ENCODE measurements at places on chromosomes 7 and 10.
A peak's percentile ranks its signal among the peaks of the same experiment; 100 is the strongest.

DNA sequence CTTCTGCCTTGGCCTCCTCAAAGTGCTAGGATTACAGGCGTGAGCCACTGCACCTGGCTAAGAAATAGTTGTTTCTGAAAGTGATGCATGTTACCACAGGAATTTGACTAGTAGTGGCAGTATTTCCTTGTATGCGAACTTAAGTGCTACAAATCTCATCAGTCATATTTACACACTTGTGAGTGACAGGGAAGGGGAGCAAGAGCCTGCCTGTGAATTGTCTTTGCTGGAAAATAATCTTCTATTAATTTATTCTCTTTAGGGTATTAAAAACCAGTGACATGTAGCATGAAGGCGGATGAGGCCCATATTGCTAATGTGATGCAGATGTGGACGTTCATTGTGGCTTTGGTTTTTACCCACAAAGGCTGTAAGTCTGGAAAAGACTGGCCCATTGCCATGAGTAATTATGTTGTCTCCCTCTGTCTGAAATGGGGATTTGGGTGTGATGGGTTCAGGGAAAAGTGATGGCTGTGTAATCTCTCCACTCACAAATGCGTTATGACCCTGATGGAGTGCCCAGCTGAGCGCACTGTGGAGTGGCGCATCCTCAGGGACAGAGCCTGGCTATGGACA is 97.6 kb downstream of the CCNY start:
- peak; percentile 73 for DNase-seq

DNA sequence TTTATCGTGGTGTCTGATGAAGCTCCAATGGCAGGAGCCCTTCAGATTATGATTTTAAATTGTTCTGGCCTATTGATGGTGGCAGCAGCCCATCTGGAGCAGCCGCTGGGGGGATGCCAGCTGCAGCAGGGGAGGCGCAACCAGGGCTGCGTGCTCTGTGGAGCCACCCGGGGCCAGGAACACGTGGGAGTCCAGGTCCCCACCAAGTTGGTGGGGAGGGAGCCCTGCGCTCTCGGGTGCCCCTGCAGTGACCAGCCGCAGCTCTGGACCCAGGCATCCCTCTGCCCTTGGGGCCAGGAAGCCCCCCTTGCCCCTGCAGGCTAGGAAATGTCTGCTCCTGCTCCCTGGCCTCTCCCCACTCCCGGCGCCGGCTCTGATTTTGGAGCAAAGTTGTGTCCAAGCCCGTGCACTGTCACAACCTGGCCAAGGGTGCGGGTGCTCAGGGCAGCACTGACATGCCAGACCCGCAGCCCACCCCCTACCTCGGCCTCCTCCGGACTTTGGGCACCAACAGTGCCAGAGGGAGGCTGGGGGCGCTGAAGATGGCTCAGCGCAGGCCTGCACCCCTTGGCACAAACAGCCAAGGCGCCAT is 147.2 kb upstream of the ADO start:
- DNase-seq: no peak

- no peak for DNase-seq
Measured at GRCh38 chr7:39367943-39368342, 198.3 kb upstream of the YAE1 start.

DNA sequence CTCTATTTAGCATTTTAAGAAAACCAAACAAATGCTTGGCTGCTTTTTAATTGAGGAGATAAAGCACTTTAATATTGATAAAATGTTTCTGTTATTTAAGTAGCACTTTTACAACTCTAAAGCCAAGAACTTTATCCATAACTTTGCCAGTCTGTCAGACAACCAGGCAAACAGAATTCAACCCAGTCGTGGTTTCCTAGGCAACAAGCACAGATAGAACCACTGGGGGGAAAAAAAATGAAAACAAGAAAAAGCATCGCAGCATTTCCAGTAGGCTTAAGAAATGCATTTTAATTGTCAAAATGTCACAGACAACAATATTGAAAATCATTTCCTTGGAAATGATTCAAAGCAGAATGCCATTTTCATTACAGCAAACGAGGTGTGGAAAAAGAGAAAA is 323.4 kb downstream of the PARD3 start:
- DNase-seq: no peak

DNA sequence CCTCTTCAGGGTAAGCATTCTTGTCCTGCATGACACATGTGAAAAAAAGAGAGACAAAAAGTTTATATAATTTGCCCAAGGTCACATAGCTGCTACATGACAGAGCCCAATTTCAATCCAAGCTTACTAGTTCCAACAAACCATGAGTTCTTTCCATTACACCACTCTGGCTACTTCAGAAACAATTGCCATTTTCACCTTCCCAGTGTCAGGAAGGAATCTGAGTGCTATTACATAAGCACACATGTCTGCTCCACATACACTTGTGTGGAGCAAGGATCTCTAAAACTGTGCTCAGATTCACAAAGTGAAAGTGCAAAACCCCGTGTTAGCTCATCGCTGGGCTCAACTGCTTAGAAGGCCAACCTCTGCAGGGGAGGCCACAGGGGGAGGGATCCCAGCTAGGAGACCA is 356.2 kb upstream of the NFE2L3 start:
- no peak for DNase-seq

DNA sequence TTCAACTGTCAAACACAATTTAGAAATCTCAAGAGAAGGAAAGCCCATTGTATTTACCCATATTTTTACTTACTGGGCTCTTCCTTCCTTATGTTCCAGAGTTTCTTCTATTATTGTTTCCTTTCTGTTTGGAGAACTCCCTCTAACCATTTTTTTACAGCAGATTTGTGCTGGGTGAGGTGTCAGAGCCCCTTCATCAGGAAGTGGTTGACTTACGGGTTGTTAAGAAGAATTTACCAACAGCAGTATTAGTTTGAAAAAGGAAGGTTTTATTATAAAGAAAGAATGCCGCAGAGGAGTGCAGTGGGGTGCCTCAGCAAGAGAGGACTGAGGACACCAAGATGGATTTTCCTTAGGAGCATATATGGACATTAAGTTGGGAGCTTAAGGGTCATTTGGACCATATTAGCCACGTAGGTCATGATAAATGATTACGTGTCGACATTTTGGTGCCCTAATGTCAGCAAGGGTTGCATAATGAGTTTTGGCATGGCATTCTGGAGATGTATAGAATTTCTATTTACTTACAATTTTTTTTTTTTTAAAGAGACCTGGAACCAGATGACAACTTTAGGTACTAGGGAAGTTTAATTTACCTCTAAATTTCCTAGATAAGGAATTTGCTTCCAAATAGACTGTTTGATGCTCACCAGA is 6.3 kb upstream of the TBATA start:
- DNase-seq: no peak

GRCh38 chr7:25669281-25669781 is 441.0 kb upstream of the NPVF start:
- no peak for DNase-seq

DNA sequence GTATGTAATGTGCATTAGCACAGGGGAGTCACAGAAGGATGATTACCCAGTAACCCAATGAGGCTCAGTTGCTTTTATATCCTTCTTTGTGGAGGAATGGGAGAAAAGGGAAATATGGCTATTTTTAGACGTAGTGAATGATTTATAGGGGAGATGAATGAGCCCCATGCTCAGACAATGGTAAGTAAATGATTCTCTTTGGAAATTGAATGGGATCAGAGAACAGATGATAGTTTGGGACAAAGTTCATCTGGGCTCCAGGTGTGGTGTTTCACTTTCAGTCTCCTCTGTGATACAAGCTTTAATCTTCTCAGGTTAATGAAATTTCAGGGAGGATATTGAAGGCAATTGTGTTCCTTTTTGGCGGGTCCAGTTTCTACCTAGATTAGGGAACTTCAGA is 63.0 kb upstream of the MPP7 start:
- no peak for DNase-seq

DNA sequence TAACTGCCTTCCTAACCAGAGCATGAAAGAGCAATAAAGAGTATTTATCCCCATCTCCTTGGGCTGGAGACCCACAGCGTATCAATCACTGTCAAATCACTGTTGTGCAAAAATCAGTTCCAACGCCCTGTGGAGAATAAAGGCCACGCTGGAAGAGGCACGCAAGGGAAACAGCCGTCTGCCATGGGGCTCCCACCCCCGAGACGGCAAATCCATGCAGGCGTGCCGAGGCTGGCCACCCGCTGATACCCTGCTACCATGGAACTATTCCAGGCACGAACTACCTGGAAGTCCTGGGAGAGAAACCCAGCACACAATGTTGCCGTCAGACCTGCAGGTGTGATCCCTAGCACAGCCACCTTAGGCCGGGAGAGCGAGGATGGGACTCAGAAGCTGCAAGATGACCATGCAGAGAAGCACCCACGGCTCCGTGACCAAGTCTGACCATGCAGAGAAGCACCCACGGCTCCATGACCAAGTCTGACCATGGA is 185.3 kb downstream of the DIP2C start:
- DNase-seq: no peak

DNA sequence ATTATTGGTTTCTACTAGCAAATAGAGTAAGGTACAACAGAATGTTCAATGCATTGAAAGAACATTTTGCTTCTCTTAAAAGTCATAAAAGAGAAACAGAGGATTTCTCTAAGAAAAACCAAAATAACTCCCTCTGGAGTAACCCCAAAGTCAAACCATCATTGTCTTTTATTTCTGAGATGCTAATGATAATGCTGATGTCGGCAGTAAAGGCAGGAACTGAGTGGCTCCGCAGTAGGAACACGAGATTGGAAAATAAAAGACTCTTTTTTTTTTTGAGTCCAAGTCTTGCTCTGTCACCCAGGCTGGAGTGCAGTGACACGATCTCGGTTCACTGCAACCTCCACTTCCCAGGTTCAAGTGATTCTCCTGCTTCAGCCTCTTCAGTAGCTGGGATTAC is 2.7 kb upstream of the USP54 start:
- DNase-seq: no peak

DNA sequence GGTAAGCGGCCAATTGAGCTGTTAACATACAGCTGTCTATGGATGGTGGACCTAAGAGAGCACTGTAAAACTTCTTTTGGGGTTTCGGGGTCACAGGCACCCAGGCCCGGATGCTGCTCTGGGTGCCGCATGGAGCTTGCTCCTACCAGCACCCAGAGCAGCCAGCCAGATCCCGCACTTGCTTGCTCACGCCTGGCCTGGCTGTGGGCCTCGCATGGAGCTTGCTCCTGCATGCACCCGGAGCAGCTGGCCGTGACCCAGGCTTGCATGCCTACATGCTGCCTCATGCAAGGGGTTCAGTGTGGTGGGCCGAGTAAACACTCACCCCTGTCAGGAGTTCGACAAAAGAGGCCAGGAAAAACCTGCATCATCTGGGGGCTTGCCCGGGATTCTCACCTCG is 896.9 kb downstream of the SORCS1 start:
- no peak for DNase-seq

DNA sequence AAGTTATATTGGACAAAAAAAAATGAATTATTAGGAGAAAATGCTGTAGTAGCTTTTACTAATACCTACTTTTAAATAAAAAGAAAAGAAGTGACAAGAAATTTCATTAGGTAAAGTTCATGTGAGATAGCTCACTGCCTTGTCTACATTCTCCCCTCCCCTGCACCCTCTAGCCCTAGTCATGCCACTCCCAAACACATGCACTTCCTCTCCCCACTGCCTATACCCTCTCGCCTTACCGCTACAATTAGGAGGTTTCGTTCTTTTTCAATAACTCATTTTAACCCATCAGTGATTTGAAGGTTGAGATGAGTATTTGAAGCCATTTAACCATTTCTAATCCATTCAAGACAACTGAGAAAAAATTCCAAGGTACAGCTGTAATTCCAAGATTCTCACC is 75.3 kb downstream of the HIBADH start:
- no peak for DNase-seq

DNA sequence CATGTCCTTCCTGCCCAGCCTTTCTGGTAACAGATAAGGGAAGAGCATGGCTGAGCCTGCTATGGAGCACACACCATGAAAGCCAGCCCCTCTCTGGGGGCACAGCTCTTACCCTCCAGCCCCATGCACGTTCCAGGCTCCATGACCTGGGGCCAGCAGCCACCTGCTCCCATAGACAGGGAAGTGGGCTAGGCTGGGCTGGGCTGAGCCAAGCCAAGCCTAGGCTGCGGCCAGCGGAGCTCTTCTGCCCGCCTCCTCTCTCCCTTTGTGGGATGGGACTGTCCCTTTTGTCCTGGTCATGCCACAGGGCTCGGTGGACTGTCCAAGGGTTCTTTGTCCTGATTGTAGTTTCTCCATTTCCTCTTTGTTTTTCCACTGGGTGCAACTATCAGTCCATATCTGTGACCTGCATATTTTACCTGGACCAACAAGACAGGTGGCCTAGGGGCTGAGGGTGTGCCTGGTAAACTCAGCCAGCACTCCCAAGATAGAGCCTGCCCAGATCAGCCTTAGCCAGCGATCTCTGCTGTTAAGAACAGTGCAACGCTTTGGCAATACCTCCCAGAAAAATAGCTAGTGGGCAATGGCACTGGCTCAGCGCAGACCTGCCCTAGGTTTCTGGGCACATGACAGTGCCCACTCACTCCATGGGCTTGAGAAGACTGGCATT is 97.2 kb upstream of the BTBD16 start:
- DNase-seq: no peak

GRCh38 chr10:90977162-90977854 is 56.4 kb upstream of the ANKRD1 start:
- DNase-seq: no peak

DNA sequence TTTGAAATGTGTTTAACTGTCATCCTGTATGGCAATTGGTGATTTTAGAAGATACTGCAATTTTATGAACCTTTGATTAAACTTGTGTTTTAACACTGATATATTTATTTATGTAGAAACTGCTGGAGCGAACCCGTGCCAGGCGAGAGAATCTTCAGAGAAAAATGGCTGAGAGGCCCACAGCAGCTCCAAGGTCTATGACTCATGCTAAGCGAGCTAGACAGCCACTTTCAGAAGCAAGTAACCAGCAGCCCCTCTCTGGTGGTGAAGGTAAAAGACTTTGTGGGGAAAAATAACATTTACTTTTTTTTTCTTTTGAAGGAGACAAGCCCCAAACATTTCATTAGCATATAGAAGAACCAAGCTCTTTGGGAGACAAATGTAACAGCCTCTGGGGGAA is 6.5 kb downstream of the ANLN start:
- DNase-seq: no peak

GRCh38 chr10:95303535-95303934 is 12.7 kb upstream of the PDLIM1 start:
- DNase-seq: no peak

DNA sequence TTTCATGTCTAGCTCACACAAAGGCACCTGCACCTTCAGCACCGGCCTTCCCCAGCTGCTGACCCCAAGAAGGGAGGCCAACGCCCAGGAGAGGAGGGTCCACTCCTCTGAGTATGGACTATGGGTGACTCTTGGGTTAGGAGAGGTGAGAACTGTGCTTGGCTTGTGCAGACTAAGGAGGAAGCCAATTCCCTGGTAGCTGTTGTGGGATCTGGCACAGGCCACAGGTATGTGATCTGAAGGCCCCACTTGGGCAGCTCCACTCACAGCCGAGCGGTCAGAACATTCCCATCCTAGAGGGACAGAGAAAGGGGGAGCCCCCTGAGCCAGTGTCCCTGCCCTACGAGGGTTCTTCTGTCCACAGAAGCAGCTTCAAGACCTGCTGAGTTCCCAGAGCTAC is 52.8 kb upstream of the FIGNL1 start:
- no peak for DNase-seq

- DNase-seq: peak; percentile 83
Measured at GRCh38 chr7:17275749-17276671, 22.4 kb upstream of the AHR start.

GRCh38 chr7:113087071-113087998 is 708 bp upstream of the GPR85 start:
- DNase-seq: peak; percentile 71

GRCh38 chr7:52719677-52720076 is 315.8 kb upstream of the POM121L12 start:
- DNase-seq: no peak

GRCh38 chr10:33153251-33153967 is 181.1 kb downstream of the NRP1 start:
- DNase-seq: no peak

- no peak for DNase-seq
Measured at GRCh38 chr7:184294-185264, 7.8 kb upstream of the FAM20C start.

Data from GM04504 (cell line).